Activated CD4-positive, alpha-beta memory T cell treated with anti-CD3 and anti-CD28 coated beads, Interleukin-2, amount 10 ng/mL, durations not matched to agents 7 days and 5 days (primary cell): ENCODE measurements at places on chromosomes 3 and 15. TPM values are rescaled to one million over a fixed set of nuclear protein-coding genes. Genes with fewer than 3 reads are reported as not detected.

ANKRD34C gene
- total RNA-seq: not detected

DNA sequence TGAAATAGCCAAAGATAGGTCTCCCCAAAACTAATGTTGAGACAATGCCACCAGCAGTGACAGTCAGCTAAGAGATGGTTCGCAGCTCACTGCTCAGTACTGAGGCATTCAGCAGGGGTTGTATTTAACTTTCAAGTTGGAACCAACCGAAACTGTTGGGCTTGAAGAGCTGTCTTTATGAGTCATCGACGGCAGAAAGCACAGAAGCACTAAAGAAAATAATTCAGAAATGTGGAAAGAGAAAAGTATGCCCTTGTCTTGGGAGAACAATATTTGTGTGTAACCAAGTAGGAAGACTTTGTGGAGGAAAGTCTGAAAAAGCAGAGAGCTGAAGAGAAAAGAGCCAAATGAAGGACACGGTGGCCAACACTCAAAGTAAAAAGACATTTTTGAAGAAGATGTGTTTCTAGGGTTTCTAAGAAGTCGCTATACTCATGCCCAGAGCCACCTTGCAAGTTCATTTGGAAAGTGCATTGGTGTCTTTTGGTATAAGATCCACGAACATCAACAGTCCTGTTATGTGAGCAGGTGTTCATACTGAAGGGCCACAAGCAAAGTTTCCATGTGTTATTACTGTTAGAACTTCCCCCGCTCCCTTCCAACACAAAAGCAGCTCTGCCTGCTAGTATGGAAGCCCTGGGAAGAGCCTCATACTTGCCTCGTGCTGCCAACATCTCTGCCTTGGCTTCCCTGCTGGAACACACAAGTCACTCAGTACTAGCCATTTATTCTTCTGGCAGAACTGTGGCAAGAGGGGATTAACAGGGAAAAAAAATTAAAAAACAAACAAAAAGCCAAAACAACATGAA lies 4.1 kb upstream of the RARB start:
- no peaks in the 10 kb centered on the region for H3K4me1 ChIP-seq
- no peak overlapping the region for H3K27ac ChIP-seq
- H3K4me3 ChIP-seq: no peak overlapping the region
- no peak for DNase-seq
- H3K27me3 ChIP-seq: peaks cover 25% of the 10 kb centered on the region

GRCh38 chr3:62462788-62463187 lies 89.4 kb upstream of the FEZF2 start:
- DNase-seq: no peak
- no peaks in the 10 kb centered on the region for H3K27me3 ChIP-seq
- H3K4me1 ChIP-seq: no peaks in the 10 kb centered on the region
- H3K36me3 ChIP-seq: no peaks in the 10 kb centered on the region
- H3K4me3 ChIP-seq: no peak overlapping the region
- no peak overlapping the region for H3K27ac ChIP-seq

DNA sequence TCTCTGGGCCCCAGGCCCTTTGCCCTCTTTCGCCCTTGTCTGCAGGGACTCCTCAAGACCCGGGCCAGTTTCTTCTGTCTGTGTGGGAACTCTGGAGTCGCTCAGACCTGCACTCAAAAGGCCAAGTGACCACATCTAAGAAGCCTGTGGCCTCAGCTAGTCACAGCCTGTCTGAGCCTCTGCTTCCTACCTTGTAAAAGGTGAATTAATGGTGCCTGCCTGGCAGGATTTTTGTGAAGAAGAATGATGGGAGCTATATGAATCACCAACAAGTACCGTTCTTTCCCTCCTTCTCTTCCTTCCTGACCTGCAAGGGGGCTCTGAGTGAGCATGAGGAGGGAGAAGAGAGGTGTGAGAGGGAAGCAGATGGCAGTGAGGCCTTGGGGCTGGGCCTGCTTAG lies 7.5 kb downstream of the PLIN1 start:
- DNase-seq: no peak
- peaks cover 12% of the 10 kb centered on the region for H3K27me3 ChIP-seq
- no peaks in the 10 kb centered on the region for H3K4me1 ChIP-seq
- no peaks in the 10 kb centered on the region for H3K36me3 ChIP-seq
- H3K4me3 ChIP-seq: no peak overlapping the region
